ENCODE measurements at places on chromosomes 12 and 14.

- no peak for DNase-seq
Measured at GRCh38 chr12:87320724-87321123, 708.5 kb downstream of the C12orf50 start.

DNA sequence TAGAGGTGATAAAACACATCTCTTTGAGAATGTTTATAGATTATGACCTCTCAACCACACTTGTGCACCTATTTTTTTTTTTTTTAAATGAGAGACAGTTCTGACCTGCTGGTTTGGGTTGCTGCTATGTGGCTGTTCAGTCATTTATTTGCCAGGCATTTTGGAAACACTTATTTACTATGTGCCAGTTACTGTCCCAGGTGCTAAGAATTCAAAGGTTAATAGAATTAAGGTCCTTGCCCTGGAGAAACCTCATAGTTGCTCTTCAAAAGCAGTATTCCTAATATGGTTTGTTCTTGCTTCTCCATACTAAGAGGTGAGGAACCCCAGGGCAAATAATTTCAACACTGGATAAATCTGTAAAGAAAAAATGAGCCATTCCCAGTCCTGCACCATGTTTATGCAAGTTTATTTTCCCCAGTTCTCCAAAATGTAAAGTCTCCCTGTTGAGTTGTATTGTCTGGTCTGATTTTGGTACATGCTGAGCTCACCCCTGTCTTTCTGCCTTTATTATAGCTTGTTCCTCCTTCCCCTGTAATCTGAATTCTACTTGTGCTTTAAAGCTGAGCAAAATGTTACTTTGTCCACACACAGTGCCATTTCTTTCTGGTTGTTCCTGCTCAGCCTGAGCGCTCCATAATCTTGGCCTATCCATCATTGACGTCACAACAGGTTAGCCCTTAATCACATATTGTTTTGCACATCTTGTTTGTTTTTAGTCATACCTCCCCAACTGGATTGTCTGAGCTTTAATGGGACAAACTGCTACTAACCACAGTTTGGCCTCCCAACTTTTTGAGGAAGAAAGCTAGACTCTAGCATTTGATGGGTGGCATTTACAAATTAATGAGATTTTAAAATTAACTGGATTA is 56.7 kb downstream of the SRGAP1 start:
- no peak for DNase-seq

- no peak for DNase-seq
Measured at GRCh38 chr14:105080161-105080560, 14.9 kb upstream of the GPR132 start.

GRCh38 chr12:65756956-65757511 is 67.2 kb upstream of the HMGA2 start:
- DNase-seq: no peak

DNA sequence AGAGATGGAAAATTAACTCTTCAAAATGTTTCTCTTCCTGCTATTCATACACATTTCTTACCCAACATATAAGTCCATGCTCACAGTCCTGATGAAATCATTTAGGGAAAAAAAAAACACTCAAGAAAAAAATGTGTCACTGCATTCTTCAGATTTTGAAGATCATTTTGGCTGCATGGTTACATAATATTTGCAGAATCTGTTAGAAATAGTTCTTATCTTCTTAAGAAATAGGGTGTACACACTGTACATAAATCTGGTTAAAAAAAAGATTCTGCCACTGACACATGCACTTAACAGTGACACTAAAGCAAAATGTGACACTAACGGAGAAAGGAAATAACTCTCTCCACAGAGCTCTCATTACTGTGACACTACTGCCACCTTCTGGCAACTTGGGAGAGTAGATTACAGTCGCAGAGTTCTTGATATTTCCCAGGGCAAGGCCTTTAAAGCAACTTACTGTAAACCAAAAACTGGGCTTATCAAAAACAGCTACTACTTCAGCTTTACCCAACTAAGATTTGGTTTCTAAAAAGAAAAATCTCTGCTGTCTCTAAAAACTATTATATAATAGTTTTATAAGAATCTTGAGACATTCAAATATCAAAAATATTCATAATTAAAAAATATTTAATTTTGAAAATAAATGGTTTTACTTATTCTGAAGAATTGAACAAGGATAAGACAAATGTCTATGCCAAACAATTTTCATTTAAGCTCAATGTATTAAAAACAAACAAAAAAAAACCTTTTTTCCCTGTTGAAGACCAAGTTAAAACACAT is 65.0 kb downstream of the SETD3 start:
- peak; percentile 62 for DNase-seq

DNA sequence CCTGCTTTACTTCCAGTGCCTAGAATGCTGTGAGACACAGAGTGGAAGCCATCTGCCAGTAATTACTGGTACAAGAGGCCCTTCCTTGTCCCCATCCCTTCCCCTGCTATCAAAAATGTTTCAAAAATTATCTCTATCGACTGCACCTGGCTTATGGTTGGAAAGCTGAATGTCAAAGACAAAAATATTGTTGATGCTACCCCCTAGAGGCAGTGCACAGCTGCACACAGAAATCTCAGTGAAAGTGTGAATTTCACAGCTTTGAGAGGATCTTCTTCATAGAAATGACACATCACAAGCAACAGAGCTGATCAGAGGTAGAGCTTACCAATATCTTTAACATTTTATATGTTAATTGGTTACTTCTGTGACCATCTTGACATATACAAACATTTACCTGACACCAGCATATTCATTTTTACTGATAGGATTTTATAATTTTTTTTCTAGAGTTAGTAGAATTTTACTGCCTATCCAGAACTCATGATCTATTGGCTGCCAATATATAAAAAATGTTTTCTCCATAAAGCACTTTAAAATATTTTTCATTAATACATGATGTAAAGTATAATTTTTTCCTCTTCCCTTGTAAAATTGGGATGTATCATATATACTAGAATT is 138.0 kb downstream of the AACS start:
- no peak for DNase-seq

DNA sequence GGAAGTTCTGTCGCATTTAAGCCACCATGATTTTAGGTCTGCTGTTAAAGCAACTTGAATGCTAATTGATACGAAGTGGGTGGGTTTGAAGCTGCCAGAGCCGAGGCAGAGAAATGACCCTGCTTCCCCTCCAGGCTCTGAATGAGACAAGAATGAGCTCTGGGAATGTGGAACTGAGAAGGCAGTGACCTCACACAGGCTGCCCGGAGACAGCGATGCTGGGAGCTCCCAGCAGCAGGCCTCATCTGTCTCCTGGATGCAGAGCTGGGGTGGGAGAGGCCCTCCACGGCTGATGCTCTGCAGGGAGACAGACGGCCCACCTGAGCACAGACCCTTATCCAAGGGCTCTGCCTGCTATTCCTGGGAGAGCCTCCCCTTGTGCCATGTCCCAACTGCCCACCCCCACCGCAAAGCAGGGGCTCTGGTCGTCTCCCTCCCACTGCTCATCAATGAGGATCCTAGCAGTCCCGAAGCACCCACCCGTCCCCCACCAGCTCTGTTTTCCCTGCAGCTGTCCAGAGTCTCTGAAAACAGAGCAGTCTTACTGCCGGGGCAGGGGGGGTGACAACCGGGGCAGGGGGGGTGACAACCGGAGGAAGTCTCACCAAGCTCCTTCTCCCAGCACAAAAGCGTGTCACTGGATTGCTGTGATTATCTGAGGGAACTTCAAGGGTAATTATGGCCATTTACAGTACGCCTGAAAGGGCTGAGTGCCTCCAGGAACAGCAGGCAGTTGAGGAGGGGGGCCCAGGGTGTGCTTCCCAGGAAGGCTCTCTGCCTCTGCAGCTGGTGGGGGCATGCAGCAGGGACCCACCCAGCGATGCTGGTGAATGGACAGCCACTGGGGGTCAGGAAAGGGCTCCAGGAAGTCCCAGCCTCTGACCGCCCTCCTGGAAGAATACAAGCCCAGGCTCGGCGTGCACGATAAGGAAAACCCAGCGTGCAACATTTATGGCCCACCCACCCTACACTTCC is 67.8 kb downstream of the CHGA start:
- DNase-seq: peak; percentile 79

DNA sequence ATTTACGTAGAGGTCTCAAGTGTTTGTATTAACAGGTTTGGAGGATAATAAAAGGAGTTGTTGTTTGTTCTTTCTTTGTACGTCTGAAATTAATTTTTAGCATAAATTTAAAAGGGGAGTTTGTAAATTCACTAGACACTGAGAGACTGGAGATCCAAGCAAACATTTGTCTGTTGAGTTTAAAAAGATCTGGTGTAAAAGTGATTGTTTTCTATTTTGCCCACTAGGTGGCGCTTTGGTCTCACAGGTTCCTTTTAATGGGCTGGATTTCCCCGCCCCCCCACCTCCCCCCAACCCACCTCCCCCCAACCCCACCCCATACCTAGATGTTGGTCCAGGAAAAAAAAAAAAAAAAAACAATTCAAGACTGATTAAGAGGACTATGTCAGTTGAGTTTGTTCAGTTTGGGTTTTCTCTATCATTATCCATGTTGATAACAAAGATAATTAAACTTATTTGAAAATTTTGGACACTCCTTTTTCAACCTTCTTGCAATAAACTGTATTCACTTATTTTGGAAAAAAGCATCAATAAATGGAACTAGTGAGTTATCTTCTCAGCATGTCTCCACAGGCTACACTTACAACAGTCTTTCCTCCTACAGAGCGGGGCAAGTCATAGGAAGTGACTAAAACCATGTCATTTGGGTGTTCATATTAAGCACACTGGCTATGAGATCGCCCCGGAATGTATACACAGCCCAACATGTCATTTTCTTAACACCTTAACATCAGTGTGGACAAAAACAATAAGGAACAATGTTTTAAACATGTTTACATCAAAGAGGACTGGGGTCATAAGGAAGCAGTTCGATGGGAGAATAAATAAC is 841.1 kb downstream of the NRXN3 start:
- peak; percentile 26 for DNase-seq

DNA sequence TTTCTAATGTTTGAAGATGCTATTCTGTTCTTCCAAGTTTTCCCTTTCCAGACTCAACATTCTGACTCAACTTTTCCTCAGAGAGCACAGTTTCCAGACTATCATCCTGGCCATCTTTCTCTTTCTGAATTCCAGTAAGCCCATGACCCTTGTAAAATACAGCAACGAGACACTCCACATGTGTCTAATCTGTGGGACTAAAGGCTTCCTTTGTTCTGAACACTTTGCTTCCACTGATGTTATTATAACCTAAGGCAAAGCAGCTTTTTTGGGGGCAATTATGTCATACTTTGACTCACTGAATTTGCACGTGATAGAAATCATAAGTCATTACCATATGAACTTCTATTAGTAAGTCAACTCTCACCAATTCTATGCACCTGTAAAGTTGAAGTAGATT is 6.3 kb upstream of the ART4 start:
- no peak for DNase-seq

GRCh38 chr12:110750784-110751461 is 8.2 kb upstream of the PPP1CC start:
- no peak for DNase-seq

DNA sequence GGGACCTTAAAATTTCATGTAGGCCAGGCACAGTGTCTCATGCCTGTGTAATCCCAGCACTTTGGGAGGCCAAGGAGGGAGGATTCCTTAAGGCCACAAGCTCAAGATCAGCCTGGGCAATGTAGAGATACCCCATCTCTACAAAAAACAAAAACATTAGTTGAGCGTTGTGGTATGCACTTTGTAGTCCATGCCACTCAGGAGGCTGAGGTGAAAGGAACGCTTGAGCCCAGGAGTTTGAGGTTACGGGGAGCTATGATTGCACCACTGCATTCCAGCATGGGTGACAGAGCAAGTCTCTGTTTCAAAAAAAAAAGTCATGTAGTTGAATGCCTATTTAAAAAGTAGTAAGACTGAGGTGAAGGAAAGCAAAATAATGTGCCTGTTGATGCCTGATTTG is 83.5 kb downstream of the TTC6 start:
- DNase-seq: no peak

- DNase-seq: no peak
Measured at GRCh38 chr12:108193917-108194316, 64.8 kb downstream of the WSCD2 start.

- DNase-seq: no peak
Measured at GRCh38 chr14:77113644-77114043, 15.6 kb downstream of the CIPC start.

- no peak for DNase-seq
Measured at GRCh38 chr12:68890701-68891113, 42.3 kb downstream of the CPM start.

- DNase-seq: peak; percentile 58
Measured at GRCh38 chr12:50224026-50224692, 57.0 kb upstream of the CERS5 start.

DNA sequence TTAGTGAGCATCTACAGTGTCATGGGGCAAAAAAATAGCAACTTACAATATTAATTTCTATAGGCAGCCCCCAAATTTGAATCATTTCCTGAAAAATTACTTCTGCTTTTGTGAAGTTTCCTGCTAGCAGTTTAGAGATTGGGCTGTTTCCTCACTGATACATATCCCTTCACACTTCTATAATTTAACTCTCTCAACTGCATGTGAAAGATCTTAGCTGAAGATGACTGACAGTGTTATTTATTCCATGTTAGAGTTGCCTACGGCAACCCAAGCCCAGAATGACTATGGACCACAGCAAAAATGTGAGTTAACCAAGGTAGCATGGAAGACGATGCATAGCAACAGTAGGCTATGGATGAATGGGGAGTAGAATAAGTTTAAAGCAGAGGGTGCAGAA is at the start of gene KLRG1:
Gene KLRG1, plus strand, starts transcription at position 134 of the 400 bp plus-strand sequence. Its CDS starts 90 bp downstream, at position 224.
- no peak for DNase-seq

GRCh38 chr12:50924439-50925341 is 27.7 kb upstream of the HIGD1C start:
- DNase-seq: peak; percentile 67

DNA sequence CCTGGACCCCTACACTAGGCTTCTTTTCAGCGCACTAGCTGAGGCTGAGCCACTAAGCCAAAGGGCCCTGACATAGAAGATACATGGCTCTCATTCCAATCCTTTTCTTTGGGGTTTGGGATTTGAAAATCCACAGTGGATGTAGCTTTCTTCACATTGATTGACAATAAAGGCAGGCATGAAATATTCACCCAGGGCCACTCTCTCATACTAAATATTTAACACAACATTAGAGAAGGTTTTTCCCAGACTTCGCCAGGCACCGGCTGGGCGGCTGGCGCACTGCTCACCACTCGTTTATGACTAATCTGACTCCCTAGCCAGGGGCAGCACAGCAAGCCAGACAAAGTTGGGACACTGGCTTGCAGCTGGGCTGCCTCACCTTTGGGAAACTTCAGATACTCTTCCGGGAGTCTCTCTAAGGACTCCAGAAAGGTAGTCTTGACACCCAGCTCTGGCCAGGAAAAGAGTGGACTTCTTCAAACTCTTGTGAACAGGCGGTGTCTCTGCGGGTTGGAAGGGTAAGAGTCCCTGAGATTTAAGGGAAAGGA is 699 bp upstream of the HOXC11 start:
- DNase-seq: no peak

DNA sequence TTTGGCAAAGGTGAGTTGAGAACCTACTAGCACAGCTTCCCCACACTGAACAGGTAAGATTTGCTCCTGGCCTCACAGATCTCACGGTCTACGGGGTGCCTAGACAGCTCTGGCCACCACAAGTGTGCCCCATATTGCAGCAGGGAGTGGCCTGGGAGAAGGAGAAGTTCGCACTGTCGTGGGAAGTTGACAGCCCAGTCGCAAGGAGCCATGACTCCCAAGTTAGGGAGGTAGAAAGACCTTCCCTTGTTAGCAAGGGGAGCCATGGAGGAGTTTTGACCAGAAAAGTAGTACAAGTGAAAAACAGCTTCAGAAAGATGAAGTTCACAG is 316.3 kb downstream of the BCL11B start:
- no peak for DNase-seq
